ENCODE measurements at places on chromosomes 1 and 21.

DNA sequence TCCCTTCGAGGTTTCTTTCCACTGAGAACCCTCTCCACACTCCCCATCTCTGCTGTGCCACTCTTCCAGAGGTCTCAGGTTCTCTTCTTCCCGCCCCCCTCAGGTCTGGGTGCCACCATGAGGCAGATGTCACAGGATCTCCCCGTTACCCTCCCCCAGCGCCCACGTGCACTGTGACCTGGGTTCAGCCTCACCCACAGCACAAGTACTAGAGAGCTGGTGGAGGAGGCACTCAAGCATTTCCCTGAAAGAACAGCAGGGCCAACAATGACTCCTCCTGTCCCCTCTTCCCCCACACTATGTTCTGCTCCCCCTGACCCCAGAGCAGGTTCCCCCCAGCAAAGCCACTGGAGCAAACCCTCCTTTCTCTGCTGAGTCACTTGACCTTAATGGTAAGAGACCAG is 14.3 kb downstream of the PLEKHA6 start:
- no peak for DNase-seq

- no peak for DNase-seq
These were observed 35.2 kb upstream of the DYRK1A start for GRCh38 chr21:37331411-37331810.

- DNase-seq, result no peak
These were observed 356.3 kb upstream of the DPYD start for GRCh38 chr1:98277118-98277517.

- no peak for DNase-seq
These were observed 38.1 kb downstream of the TMEM53 start for GRCh38 chr1:44636083-44636687.

GRCh38 chr1:153509729-153510354 is 25.9 kb downstream of the S100A6 start:
- DNase-seq, result peak; percentile 70
